ENCODE measurements at places on chromosomes 16 and 17.

DNA sequence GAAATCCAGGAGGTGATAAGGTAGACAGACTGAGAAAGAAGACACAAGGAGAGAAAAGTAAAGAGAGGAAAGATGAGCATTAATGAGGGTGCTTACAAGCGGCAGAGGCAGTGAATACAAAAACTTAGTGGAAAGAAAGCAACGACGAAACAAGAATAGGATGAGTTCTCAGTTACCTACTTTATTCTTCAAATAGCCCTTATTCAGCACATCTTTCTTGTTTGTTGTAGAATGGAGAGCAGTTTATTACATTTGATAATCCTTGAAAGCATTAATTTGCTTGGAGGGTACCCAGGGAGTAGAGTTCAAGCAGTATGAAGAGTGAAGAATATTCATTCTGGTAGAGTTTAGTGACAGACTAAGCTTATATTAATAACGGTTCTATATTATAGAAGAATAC is 22.4 kb downstream of the PAFAH1B1 start:
- DNase-seq, result no peak

DNA sequence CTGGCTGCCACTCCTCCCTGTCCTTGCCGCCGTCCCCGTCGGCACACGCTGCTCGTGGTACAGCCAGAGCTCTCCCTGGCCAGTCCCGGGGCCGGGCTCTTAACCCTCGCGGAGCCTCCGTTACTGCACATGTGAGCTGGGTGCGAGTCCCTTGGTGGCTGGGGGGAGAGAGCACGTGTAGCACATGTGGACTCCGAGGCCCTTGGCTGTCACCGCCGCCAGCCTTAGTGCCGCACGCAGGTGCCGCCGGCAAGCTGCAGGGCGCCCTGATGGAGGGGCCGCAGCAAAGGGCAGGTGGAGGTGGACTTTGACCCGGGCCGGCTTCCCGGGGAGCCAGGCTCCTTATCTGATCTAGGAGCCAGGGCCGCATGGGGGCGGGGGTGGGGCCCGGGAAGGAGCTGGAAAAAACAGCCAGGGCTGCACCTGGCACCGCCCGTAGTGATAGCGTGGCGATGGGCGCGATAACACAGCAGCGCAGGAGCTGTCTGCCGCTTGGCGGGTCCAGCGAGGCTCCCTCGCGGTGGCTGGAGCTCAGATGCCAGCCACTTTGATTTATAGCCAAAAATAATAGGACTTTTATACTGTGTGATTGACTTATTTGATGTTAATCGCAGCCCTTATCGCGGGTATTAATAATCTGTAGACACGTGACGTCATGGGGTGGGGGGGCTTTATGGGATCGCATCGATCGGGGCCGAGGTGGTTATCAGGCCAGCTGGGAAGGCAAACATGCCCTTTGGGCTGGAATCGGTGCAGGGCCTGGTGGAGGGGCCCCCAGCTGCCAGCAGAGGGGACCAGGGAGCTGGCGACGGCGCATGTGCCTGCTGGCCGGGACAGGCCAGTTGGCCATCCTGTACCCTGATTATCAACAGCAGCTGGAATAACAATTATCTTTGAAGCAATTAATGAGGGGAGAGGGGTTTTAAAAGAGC is 35.1 kb downstream of the ZFPM1 start:
- no peak for DNase-seq

DNA sequence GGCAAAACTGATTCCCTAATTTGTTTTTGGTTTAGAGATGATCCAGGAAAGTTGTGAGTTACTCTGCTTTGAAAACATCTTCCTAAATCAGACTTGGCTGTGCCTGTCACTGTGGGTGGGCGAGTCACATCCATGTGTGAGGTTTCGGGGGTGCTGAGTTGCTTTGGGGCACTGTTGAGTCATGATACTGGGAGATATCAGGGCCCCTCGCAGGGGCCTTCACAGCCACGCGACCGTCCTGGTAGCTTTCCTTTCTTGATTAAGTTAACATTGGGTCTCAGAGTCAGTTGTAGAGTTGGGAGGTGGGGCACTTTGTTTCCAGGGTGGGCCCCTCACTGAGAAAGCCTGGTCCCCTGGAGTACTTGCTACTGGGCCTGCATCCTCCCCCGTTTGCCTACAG is 58.3 kb upstream of the LGALS9 start:
- DNase-seq, result no peak

DNA sequence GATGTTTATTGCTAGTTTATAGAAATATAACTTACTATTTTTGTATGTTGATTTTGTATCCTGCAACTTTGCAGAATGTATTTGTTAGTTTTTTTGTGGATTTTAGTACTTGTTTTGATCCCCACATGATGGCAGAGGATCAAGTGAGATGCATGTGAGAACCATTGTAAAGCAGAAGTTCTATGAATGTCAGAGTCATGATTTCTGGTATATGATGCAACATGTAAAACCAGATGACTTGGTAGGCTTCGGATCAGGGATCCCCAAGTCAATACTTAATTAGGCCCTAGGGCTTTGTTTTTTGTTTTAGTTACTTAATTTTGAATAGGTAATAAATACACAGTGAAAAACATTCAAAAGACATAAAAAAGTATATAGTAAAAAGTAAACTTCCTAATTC is 45.8 kb downstream of the ESRP2 start:
- DNase-seq, result no peak

- DNase-seq, result no peak
Observed at GRCh38 chr17:82846061-82846691, 6.4 kb upstream of the ZNF750 start.

DNA sequence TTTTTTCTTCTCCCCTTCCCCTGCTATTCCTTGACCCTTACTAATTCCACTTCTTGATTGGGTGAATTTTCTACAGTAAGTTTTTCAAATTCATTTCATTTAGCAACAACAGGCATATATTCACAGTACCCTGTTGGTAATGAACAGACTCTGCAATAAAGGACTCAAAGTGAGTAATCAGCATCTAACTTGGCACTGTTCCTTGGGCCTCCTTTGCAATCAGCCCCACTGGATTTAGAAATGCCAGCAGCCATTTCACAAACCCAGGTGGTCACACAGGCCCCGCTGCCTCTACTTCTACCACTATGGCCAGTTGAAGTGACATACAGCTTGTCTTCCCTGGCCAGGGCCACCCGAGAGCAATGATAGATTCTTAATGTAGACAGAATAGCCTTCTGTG is 113.8 kb downstream of the CYB561 start:
- DNase-seq, result no peak

GRCh38 chr16:81350306-81350615 is 35.5 kb downstream of the GAN start:
- no peak for DNase-seq

DNA sequence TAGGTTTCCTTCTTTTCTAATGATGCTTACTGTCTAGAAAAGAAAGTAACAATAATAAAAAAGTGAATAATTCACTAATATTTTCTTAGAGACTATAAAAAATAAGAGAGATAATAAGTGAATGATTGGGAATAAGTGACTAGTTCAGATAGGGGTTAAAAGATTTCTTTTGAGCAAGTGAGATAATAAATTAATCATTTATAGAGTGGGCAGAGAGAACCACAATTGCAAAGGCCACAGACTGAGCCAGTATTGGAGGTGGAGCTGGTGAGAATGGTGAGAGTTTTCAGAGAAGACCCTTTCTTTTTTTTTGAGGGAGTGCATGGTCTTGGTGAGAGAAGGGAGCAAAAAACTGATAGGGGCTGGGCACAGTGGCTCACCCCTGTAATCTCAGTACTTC is 159.1 kb upstream of the SALL1 start:
- DNase-seq, result peak; percentile 41

DNA sequence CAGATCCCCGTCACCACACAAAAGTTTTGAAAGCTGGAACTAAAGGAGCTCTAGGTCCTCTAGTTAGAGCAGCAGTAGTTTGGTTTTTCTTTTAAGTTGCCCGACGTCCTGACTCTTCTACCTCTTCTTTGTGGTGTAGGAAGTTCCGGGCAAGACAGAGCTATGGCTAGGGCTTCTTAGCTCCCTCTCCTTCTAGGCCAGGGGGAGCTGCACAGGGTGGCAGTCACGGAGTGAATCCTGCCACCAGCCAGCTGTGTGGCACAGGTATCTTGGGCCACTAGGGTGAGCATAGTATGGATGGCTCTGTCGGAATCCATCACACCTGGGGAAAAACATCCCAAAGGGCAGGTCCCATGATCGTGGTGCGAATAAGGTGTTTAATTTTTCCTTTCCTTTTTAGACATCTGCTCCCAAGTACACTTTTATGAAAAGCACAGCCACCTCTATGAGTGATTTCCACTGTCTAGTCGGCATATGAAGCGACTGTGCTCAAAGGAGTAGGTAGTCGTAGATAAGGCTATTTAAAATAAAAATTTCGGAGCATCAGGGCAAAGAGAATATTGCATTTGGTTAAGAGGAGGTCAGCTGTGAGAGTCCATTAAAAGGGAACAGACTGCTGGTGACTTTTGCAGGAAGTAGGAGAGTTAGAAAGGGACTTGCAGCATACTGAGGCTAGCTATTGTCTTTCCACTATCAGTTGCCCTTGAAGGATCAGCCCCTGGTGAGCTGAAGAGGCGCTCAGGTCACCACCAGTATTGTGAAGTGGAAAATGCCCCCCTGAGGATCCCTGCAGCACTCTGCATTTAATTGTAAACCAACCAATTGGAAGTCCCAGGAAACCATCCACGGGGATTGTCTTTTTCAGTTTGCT is 2.1 kb downstream of the PRKCA start:
- DNase-seq, result peak; percentile 59

GRCh38 chr17:81324851-81325713 is 30.0 kb upstream of the SLC38A10 start:
- DNase-seq, result no peak

DNA sequence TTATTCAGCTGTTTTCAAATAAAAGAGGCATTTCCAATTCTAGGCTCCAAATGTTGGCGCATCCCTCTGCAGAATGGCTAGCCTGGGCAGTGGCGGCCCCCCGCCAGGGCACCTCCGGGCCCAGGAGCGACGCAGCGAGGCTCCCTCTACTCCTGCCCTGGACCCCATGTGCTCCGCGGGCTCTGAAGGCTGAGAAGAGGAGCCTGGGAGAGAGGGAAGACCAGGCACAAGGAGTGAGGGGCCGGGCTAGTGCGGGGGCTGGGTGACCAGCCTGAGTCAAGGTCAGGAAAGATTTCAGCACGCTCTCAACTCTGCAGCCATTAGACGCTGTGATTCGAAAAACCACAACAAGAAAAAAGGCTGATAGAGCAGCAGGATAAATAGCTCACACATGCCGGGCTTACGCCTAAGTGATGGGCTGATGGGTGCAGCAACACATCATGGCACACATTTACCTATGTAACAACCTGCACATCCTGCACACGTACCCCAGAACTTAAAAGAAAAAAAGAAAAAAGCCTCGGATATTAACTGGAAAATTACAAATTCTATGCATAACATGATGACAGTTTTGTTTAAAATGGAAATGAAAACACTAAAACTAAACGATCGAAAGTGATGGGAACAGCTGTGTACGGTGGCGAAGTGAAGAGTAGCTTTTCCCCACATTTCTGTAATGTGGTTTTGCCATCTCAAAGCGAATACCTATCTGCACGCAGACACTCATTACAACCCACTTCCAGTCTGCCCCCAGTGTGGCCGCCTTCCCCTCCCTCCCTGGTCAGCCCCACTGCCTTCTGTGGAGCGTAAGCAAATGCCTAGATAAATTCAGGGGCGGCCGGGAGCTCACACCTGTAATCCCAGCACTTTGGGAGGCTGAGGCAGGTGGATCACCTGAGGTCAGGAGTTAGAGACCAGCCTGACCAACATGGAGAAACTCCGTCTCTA is 44.4 kb downstream of the MAP1LC3B start:
- no peak for DNase-seq

GRCh38 chr17:74856112-74856511 is 3.6 kb downstream of the GRIN2C start:
- no peak for DNase-seq

DNA sequence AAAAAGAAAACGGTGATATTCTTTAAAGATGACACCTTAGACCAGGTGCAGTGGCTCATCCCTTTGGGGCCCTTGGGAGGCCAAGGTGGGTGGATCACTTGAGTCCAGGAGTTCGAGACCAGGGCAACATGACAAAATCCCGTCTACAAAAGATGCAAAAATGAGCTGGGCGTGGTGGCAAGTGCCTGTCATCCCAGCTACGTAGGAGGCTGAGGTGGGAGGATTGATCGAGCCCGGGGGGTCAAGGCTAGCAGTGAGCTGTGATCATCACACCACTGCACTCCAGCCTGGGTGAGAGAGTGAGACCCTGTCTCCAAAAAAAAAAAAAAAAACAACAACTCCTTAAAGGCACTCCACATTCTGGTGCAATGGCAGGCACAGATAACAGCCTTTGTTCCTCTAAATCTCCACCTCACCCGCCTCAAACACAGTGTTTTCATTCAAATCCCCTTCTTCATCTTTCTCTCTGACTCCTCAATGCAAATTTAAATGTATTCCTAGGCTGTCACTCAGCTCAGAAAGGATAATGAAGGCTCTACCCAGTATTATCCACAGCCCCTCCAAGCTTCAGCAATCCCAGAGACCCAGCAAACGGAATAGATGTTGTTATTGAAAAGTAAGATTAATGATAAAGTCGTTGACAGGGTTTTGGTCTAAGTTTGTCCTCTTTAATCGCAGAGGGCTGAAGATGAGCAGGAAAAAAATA is 56.2 kb upstream of the CACNG5 start:
- no peak for DNase-seq

DNA sequence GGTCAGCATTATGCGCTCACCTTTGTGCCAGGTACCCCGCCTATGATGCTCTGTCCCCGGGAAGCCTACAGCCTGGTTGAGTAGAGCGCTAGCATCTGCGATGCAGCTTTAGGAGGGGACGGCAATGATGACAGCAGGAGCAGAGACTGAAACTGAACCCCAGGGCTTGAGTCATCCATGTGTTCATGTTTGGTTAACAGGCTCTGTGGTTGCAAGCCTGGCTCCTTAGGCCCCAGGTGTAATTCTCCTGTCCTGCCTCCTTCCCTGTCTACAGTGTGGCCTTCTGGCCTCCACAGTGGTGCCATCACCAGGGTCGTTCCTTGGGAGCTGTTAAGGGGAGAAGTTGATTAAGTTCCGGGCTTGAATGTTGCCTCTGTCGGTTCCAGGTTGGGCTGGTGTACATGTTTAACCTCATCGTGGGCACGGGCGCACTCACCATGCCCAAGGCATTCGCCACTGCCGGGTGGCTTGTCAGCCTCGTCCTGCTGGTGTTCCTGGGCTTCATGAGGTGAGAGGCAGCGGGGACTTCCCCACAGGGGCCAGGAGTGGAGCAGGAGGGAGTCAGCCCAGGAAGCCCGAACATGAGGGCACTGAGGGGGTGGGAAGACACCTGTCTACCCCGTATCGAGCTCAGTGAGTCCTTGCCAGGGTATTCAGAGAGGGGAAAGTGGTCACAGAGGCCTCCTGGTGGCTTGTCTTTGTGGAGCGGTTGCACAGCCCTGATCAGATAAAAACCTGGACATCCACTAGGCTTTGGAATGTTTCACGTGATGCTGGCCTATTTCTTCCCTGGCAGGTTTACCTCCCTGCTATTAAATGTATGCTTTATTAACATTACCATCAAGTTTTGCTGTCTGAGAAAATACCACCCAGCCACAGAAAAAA is 9.2 kb upstream of the NAT9 start:
- no peak for DNase-seq

- DNase-seq, result peak; percentile 14
Observed at GRCh38 chr16:22789281-22789945, 24.5 kb upstream of the HS3ST2 start.

Measured in ACHN (cell line).